ENCODE measurements at places on chromosomes 5 and 9.
A peak's percentile ranks its signal among the peaks of the same experiment; 100 is the strongest.

DNA sequence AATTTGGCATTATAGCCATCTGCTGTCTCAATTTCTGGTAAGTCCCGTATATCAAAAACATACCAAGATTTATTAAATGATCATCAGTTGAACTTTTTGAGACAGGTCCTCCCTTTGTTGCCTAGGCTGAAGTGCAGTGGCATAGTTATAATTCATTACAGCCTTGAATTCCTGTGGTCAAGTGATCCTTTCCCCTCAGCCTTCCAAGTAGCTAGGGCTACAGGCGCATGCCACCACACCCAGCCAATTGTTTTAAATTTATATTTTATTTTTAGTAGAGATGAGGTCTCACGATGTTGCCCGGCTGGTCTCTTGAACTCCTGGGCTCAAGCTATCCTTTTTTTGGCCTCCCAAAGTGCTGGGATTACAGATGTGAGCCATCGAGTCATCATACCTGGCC, 418.9 kb downstream of the ARHGEF28 start:
- DNase-seq, result no peak

DNA sequence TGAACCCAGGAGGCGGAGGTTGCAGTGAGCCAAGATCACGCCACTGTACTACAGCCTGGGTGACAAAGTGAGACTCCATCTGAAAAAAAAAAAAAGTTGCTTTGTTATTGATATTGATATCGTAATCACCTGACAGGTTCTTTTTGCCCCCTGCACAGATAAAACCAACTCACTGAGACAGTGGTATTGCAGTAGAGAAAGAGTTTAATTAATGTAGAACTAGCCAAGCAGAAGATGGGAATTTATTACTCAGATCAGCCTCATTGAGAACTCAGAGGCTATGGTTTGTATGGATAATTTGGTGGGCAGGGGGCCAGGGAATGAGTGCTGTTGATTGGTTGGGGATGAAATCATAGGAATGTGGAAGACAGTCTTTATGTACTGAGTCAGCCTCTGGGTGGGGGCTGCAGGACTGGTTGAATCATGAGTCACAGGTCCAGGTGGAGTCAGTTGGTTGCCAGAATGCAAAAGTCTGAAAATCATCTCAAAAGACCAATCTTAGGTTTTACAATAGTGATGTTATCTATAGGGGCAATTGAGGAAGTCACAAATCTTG, 35.8 kb upstream of the MEGF10 start:
- no peak for DNase-seq

- no peak for DNase-seq
These were observed 16.2 kb downstream of the LAMC3 start for GRCh38 chr9:131024978-131025868.

GRCh38 chr5:95743232-95743631, 12.1 kb downstream of the RHOBTB3 start:
- DNase-seq, result no peak

- no peak for DNase-seq
These were observed 36.0 kb downstream of the ANP32B start for GRCh38 chr9:98019098-98019497.

- no peak for DNase-seq
These were observed 13.8 kb downstream of the ABO start for GRCh38 chr9:133261103-133261752.

- no peak for DNase-seq
These were observed 16.2 kb upstream of the PTGS1 start for GRCh38 chr9:122354536-122355199.

GRCh38 chr5:152529440-152529839, 124.4 kb upstream of the NMUR2 start:
- DNase-seq, result no peak

GRCh38 chr9:35859990-35860339, 10.2 kb downstream of the OR13J1 start:
- no peak for DNase-seq

DNA sequence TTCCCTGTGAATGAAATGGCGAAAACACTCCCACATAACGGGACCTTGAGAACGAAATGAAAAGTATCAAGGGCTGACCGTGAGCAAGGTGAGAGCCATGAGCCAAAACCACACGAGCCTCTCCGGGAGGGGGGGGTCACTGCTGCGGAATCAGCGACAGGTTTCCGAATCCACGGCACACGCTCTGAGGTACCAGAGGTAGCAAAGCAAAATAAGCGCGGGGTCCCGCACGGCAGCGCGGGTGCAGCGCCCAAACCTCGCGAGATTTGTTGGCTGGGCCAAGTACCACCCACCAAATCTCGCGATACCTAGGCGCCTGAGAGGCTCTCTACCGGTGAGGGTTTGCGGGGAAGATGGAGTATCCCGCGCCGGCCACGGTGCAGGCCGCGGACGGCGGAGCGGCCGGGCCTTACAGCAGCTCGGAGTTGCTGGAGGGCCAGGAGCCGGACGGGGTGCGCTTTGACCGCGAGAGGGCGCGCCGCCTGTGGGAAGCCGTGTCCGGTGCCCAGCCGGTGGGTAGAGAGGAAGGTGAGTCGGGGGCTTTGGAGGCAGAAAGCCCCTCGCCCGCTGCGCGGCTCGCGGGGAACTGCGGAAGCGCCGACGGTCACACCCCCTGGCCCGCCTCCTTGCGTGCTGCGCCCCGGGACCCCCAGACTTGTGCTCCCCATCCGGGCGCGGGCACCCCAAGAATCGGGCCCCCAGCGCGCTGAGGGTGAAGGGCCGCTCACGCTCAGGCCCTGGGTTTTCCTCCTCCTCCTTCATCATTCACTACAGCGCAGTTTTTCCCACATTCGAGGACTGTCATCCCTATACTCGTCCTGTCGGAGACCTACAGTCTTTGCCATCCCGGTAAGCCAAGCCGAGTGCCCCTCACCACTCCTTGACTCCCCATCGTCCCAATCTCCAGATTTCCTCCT, at the start of gene ZNF346:
TSS of gene ZNF346 (plus strand) at position 311 of the 917 bp plus-strand sequence. CDS start at position 354, 43 bp downstream.
- DNase-seq, result peak; percentile 89

DNA sequence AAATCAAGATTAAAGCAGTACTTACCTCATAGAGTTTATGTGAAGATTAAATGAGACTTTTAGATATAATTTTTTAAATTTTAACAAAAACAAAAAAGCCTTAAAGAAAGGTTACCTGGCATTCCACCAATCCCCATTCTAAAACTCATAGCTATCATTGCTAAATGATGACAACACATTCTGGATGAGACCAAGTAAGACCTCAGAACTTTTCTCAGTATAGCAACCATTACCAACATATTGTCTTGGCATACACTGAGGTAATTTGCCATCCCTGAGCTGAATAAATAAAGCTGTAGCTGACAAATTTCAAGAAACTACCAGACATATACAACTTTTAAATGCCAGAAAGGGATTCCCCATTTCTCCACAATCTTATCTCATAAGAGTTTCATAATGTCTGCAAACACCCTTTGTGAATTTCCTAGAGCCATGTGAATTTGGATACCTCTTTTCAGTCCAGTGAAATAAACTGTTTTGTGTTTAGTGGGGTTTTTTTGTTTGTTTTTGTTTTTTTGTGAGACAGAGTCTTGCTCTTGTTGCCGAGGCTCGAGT, 29.5 kb downstream of the RANBP3L start:
- DNase-seq, result no peak

GRCh38 chr9:95044731-95045508, 272.6 kb downstream of the FANCC start:
- no peak for DNase-seq
